ENCODE measurements at places on chromosomes 1 and 21.

GRCh38 chr1:227197064-227197463 lies 121.2 kb downstream of the CDC42BPA start:
- DNase-seq, result no peak

DNA sequence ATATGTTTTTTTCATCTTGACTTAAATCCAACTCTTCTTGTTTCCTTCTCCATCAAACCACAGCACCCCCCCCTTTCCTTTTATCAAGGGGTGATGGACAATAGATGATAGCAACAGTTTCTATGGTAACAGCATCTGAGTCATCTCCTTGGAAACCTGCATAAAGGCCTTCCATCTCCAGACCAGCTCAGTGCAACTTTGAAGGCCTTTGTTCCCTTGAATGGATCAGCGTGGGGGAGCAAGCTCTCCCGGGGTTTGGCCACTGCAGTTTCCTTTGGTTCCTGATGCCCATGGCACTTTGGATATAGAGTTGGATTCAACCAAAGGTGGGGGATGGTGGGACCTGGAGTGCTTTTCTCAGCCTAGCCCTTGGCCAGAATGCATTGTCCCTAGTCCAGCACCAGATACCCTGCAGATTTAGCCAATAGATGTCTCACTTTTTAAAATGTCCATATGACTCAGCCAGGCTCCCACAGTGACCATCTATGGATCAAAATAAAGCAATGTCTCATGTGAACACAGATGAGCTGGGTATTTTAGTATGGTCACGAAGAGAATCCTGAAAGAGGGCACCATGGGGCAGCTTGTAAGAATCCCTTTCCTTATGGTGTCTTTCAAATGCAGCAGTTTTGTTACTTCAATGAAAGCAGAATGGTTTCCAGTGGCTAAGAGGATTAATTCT lies 127.7 kb downstream of the SPATA46 start:
- no peak for DNase-seq

DNA sequence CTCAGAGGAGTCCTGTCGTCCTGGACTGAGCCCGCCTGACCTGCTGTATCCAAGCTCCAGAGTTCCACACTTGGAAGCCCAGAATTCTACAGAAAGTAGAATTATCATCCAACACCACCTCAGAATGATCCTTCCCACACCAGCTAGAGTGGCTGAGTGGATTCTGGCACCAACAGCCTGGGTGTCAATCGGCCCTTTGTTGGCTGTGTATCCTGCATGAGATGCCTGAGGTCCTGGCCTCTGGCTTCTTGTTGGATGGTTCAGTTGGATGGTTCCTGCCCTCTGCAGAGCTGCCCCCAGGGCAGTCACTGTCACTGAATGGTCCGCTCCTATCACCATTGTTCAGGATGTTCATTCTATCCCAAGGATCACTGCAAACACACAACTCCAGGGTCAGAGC lies 49.8 kb downstream of the PGBD5 start:
- no peak for DNase-seq

- no peak for DNase-seq
Observed at GRCh38 chr1:201633297-201633696, 94.4 kb downstream of the NAV1 start.

- no peak for DNase-seq
Observed at GRCh38 chr1:31913968-31914367, 24.2 kb downstream of the PTP4A2 start.

DNA sequence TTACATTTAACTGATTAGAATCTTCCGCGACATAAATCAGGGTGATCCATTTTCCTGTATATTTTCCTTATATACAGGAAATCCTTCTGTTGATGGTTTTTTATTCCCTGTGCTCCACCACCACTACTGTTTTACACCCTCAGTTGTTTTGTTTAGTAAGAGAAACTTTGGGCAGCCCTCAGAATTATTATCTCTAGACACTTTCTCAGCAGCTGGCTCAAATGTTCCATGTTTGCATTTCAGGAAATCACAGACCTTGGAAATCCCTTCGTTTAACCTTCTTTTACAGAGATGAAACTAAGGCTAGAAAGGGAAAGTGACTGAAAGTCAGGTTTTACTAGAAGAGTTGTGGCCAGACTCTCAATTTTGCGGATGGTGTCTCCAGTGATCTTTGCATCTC lies 15.2 kb downstream of the ZNF697 start:
- no peak for DNase-seq

GRCh38 chr1:117967477-117967876 lies 37.9 kb downstream of the WDR3 start:
- DNase-seq, result peak; percentile 70

DNA sequence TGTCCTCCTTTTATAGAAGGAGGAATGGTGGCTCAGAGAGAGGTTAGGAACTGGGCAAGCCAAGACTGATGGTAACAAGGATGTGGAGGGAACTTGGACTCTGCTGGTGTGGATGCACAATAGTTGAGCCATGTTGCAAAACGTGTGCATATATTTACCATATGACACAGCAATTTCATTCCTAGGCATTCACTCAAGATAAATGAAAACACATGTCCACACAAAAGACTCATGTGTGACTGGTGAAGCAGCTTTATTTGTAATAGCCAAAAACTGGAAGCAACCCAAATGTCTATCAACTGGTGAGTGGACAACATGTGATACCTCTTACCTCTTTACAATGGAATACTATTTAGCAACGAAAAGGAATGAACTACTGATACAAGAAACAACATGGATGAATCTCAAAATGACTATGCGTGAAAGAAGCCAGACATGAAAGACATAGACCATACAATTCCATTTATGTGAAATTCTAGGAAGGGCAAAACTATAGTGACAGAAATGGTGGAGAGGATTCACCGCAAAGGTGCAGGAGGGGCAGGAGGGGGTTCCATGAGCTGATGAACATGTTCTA lies 36.2 kb downstream of the CAMK2N1 start:
- DNase-seq, result no peak

DNA sequence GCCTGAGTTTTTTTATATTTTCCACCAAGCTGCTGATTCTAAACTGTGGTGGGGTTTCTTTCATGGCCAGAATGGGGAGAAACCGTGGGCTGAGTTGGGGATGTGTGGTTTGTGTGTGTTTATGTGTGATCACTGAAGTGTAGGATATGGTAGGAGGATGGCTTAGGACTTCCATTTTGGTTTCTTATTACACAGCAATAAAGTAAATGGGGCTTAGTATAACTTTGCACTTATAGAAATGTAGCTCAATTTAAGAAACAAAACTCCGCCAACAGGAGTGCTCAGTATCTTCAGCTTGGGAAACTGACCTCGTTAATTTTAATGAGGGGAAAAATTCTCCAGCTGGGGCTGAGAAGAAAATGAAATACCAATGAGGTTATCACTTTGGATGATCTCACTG lies 77.8 kb downstream of the PBX1 start:
- DNase-seq, result no peak

DNA sequence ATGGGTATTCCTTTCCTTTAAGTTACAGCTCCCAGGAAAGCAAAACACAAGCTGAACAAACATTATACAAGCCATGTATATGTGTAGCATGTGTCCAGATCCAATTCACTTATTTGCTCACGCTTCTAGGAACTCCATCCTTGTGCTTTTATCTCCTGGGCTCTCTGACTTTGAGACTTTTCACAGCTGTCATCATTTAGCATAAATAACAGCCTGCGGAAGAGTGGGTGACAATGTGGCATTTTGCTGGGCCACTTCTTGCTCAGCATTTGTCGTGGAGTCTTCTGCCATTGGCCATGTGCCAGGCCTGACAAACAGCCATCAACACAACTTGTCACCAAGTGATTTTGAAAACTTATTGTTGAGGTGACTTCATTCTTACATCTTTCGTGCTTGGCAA lies 164.3 kb downstream of the KIF26B start:
- DNase-seq, result peak; percentile 14

DNA sequence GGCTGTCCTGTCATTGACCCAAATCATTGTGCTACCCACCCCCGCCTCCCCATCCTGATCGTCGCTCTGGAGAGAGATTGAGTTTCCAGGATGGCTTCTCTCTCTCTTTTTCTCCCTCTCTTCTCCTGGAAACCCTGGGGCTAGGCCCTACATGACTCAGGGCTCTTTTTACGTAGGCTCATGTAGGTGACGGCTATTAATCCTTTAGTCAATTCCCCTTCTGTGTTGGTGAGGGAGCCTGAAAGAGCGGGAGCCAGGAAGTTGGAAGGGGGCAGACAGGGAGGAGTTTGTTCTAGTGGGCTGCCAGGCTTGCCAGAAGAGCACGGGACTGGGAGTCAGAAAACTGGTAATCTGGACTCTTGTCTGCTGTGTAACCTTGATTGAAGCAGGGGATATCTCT lies 9.7 kb downstream of the ATP2B4 start:
- no peak for DNase-seq

DNA sequence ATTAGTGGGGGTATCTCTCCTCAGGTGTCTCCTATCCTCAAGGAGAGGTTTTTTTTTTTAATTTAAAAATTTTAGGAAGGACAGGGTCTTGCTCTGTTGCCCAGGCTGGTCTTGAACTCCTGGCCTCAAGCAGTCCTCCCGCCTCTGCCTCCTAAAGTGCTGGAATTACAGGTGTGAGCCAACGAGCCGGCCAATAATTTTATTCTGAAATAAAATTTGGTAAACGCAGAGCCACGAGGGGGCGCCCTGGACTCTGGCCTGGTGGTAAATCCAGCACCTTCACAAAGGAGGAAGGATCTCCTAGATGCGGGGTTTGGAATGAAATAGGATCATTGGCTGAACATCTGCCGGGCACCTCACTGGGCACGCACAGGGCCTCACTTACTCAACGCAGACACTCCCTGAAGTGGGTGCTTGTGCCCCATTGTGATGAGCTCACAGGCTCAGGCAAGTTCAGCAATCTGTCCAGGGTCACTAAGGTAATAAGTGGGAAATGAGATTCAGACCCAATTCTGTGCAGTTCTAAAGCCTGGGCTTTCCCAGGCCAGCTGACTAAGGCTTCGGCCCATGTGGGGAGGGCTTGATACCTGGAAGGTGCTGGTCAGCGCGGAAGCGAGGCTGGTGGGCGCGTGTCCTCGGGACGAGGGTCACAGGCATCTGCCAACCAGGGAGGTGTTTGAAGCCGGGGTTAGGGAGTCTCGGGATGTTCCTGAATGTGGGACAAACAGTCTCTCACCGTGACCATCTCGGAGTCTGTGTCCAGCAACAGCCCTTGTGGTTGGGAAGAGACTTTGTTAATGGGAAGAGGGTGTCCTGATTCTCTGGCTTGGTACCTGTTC lies 32.7 kb upstream of the ETV3 start:
- DNase-seq, result peak; percentile 22

GRCh38 chr1:23774174-23774880 lies 3.9 kb upstream of the PITHD1 start:
- no peak for DNase-seq

- DNase-seq, result no peak
Observed at GRCh38 chr1:229980009-229980408, 87.0 kb upstream of the GALNT2 start.

GRCh38 chr1:174969977-174970376 lies 29.8 kb upstream of the CACYBP start:
- no peak for DNase-seq

GRCh38 chr1:92486251-92487077 lies at the start of gene GFI1:
Gene GFI1 (minus strand): TSS chr1:92486925. CDS start chr1:92483487, 3,438 bp downstream.
- DNase-seq, result peak; percentile 10

GRCh38 chr1:86704972-86705664 lies 742 bp downstream of the SH3GLB1 start:
- peak; percentile 66 for DNase-seq

- DNase-seq, result no peak
Observed at GRCh38 chr1:9606948-9607347, 18.2 kb downstream of the TMEM201 start.

DNA sequence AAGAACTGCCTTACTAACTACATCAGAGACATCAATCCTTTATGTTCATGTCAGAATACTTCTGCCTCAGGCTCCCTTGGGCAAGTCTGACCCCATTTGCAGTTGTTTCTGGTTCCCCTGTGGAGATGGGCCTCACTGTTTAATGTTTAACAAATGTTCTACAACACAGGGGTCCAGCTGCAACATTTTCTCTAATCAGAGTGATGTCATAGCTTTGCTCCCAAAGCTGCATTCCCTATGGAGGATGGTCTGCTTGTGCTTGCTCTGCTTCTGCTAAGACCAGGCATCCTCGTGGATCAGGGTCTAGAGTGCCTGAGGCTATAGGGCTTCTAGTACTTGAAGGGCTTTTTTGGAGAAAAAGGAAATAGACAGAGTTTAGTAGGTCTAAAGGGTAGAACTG lies 1071.2 kb downstream of the TTLL7 start:
- DNase-seq, result no peak

- DNase-seq, result no peak
Observed at GRCh38 chr1:107152395-107152794, 11.6 kb downstream of the NTNG1 start.

GRCh38 chr1:16215882-16216753 lies 3.7 kb upstream of the ARHGEF19 start:
- peak; percentile 92 for DNase-seq

GRCh38 chr1:111690306-111690617 lies 48.9 kb downstream of the INKA2 start:
- DNase-seq, result peak; percentile 14

GRCh38 chr1:102897557-102897956 lies 210.8 kb downstream of the COL11A1 start:
- no peak for DNase-seq

GRCh38 chr1:181251001-181251712 lies 162.7 kb downstream of the IER5 start:
- DNase-seq, result peak; percentile 68

DNA sequence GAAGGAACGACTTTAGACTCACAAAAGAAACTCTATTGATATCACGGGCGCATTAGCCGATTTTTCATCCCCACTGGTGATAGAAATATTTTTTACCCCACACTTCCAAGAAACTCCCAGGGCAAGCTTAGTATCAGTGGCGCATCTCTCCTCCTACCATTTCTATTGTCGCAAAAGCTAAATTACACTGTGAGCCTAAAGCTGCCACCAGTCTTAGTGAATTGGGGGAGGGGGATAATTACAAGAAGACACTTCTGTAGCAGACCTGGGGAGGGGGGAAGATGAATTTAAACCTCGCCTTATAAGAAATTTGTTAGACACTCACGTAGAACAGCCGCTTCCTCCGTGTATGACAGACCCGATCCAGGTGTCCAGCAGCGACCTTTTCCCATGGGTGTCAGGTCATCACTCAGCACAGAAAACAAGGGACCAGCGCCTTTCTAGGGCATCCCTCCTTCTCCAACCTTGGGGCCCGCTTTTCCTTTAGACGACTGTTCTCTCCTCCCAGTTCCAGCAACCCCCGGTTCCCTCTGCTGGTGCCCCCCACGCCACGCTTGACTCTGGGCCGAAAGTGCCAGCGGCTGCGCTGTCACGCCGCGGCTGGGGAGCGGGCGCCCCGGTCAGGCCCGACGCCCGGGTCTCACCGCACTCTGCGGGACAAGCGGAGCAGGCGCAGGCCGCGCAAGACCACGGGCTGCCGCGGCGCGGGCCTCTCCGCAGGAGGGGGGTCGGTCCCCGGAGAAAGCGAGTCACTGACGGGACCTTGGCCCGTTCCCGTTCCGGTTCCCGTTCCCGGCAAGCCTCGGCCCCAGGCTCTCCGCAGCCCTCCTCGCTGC lies 821 bp downstream of the PHC2 start:
- DNase-seq, result peak; percentile 21

GRCh38 chr1:28313702-28314546 lies 14.9 kb upstream of the MED18 start:
- DNase-seq, result no peak
